ENCODE measurements at places on chromosomes 3 and 15. TPM values are rescaled to one million over a fixed set of nuclear protein-coding genes. Genes with fewer than 3 reads are reported as not detected.

Gene C3orf20
- not detected for total RNA-seq

Gene CORO2B
- 14.0 TPM for total RNA-seq

Gene PLA2G4D
- not detected for total RNA-seq

Gene SERPINI1
- total RNA-seq: 2.1 TPM

Gene P2RY1
- 0.30 TPM for total RNA-seq

Gene OR5K2
- total RNA-seq: not detected

Gene FAIM
- 11.1 TPM for total RNA-seq

Gene CNTN3
- total RNA-seq: 0.84 TPM

Gene RBP2
- total RNA-seq: not detected

Gene FBXO40
- not detected for total RNA-seq

Measured in bronchus fibroblast of lung (primary cell).